ENCODE measurements at places on chromosomes 3 and 15.

GRCh38 chr3:37236024-37236423 is 61.6 kb upstream of the LRRFIP2 start:
- no peak for DNase-seq

DNA sequence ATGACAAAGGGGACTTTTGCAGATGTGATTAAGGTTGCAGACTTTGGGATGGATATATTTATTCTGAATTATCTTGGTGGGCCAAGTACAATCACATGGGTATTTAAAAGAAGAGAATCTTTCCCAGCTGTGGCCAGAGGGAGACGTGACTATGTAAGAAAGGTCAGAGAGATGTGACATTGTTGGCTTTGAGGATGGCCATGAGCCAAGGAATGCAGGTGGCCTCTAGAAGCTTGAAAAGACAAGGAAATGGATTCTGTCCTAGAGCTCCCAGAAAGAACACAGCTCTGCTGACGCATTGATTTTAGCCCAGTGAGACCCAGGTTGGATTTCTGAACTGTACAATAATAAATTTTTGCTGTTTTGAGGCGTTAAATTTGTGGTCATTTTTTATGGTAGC is 616.0 kb upstream of the TBL1XR1 start:
- DNase-seq: no peak

- DNase-seq: no peak
Measured at GRCh38 chr3:71707595-71707994, 17.6 kb downstream of the EIF4E3 start.

- DNase-seq: no peak
Measured at GRCh38 chr3:37963016-37963415, 27.6 kb upstream of the VILL start.

DNA sequence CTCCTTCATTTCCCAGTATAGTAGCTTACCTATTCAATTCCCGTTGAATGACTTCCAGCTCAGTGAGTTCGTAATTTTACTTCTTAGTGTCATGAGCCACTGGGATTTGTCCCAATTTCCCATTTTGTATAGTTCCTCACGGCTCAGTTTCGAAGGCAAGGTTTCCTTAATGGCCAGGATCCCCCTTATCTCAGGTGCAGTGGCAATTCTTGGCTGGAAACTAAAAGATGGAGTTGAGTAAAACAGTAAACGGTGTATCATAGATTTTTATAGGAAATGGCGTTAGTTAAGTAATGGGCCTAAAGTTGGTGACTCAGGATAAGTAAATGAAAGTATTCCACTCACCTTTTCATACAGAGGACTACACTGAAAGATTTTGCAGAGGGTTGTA is 522 bp upstream of the LMLN start:
- no peak for DNase-seq

DNA sequence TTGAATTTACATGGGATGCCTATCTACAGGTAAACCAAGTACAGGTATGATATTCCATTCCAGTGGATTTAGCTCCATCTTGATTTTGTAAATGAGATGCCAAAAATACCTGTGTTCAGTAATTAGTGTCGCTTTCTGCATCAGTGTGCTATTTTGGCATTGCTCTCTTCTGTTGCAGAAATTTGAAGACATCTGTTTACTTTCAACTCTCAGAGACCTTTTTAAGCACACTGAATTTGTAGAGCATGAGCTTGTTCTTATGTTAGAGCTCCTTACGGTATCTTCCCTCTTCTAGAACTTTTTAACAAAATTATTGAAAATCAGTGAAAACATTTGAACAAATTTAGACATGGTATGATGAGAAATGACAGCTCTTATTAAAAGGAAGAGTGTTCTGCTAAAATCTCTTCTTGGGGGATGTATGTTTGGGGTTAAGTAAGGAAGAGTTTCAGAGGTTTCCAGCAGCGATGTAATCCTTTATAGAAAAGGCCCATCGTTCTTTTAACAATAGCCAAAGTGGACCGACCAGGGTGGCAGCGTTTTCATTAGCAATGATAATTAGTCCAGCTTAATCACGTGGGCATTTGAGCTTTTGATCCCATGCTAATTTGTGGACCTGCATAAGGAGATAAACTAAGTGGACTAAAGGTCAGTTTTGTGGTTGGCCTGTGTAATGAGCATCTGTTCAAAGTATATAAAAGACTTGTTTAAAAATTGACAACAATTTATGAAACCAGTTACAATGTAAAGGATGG is 385.4 kb downstream of the PTPRG start:
- DNase-seq: no peak

DNA sequence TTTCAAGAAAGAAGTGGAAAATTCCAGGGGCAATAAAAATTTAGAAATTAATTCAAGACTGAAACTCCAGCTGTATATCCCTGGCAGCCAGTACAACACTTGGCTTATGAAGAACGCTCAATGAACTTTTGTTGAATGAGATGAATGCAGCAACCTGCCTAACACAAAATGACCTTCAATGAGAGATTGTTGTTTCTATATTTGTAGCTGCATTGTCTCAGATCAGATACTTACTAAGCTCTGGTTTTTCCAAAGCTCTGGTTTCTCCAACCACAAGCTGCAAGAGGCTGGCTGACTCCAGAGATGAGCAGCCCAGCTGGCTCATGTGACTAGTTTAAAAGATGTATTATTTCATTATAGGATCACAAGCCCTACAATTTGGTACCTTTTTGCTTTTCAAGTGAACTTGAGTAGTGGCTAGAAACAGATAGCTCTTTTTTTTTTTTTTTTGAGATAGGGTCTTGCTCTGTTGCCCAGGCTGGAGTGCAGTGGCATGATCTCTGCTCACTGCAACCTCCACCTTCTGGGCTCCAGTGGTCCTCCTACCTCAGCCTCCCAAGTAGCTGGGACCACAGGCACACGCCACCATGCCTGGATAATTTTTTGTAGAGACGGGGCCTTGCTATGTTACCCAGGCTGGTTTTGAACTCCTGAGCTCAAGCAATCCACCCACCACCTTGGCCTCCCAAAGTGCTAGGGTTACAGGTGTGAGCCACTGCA is 57.4 kb downstream of the UMPS start:
- DNase-seq: no peak

DNA sequence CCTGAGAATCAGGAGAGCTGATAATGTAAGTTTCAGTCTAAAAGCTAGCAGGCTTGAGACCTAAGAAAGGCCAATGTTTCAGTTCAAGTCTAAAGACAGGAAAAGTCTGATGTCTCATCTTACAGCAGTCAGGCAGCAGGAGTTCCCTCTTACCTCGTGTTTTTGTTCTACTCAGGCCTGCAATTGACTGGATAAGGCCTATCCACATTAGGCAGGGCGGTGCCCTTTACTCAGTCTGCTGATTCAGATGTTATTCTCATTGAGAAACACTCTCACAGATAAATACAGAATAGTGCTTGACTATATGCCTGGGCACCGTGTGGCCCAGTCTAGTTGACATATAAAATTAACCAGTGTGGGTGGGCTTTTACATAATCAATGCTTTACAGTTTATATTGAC is 122.4 kb downstream of the NR1D2 start:
- no peak for DNase-seq

DNA sequence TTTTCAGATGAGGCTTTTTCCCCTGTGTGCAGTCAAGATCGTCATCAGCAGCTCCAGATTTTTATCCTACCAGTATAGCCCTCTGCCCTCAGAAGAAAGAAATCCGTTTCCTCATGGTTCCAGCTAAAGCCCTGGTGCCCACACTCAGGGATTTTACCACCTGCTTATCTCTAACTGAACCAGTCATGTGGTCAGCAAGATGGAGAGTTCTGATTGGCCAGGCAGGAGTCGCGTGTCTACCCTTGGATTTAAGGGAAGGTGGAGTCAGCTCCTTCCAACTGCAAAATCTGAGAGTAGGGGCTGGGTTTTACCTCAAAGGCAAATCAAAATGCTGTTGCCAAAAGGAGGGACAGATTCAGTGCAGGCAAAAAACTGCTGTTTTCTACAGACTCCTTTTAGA is 135.3 kb downstream of the LRTM1 start:
- no peak for DNase-seq

DNA sequence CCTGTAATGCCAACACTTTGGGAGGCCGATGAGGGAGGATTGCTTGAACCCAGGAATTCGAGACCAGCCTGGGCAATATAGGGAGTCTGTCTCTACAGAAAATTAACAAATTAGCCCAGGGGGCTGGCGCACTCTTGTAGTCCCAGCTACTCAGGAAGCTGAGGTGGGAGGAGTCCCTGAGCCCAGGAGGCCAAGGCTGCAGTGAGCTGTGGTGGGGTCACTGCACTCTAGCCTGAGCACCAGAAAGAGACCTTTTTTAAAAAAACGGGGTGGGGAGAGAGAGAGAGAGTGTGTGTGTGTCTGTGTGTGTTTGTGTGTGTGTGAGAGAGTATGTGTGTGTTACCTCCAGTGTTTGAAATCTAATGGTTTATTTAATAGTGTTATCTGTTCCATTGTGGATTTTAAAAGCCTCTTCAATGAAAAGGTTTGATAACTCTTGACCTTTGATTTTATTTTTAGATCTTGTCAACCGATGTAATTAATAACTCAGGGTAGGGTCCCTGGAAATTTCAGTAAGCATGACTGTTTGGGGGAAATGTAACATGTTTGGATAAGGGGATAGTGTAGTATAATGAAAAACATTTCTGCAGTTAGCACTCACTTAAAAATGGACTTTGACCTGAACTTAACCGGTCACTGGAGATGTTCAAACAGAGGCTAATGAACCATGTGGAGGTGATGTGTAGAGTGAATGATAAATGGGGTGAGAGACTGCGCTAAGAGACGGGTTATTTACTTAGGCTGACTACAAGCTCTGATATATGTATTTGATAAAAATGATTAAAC is 29.7 kb downstream of the LRCH3 start:
- DNase-seq: no peak

DNA sequence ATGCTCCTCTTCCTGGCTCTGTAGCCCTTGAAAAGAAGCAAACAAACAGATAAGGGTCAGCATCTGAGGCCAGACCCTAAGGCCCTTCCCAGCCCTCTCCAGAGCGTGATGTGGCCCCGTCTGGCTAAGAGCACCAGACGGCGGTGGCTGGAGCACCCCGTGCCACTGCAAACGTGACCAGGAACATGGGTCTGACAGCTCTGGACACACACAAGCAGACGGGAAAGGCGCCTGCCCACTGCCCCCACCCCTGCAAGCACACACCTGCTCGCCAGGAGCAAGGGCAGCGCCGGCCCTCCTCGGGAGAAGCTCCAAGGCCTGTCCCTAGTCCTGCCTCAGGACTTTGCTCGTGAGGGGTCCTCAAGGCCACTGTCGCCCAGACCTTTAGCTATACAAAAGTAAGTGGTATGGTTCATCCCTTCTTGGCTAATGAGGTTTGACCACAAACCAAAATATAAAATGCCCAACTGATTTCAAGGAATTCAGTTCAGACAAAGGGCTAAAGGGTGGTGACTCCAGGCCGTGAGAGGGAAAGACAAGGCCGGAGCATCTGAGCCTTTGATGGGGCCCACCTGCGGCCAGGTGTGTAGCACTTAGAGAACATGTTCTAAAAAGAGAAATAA is 90.4 kb downstream of the XXYLT1 start:
- no peak for DNase-seq

GRCh38 chr3:58173669-58174398 is 36.9 kb downstream of the DNASE1L3 start:
- DNase-seq: peak; percentile 29

GRCh38 chr3:13018043-13018451 is 55.2 kb downstream of the IQSEC1 start:
- DNase-seq: no peak

DNA sequence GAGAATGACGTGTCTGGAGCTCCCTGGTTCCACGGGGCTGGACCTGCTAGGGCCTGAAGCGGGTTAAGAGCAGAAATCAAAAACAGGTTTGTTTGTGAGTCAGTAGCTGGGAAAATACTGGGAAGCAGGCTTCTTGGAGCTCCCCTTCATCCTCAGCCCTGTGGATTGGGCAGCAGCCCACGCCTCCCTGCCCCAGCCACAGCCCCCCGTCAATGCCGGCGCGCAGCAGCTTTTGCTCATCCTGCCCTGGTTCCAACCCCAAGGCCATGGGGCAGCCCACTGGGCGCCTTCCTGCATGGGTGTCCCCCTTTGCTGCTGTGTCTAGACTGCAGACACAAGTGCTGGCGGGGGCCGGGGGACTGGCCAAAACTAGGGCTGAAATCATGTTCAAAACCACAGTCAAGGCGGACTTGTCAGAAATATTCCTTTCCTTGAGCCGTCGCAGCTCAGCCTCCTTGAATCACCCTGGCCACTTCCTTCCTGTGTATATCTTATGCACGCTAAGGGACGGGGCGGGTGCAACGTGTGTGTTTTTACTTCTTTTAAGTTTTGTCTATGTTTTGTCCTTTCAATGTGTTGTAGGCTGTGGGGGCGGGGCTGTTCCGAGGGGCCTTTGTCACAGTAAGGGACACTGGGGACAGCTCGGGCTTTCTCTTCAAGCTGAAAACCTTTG is 108.1 kb downstream of the KLF13 start:
- DNase-seq: peak; percentile 87

DNA sequence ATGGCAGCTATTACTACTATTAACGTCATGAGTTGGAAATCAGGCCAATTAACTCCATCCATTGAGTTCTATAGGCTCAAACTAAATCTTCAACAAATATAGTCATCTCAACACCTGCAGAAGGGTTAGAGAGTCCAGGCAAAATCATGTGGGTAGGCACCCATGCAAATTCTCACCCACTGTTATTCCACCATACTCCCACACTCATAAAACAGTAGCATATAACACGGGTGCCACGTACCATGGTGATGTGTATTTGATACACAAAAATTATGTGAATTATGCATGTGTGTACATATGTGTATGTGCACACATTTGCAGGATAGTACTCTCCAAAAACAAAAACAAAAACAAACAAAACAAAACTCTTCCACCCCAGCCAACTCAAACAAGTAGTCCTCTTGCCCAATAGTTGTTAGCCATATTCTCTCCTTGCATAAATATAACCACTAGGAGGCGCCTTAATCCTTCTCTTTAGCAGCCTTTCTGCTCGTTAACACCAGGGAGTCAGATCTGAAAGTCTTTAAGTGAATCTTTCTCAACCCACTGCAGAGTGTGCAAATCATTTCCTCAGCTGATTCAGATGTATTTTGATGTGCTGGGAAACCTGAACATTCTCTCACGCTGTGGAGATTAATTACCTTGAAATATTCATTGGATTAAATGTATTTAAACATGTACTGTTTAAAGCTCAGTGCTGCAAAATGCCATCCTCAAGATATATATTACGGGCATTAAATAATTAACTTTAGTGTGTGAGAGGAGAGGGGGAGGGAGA is 38.0 kb upstream of the COPB2 start:
- DNase-seq: peak; percentile 33

- DNase-seq: no peak
Measured at GRCh38 chr3:37255990-37256308, 81.6 kb upstream of the LRRFIP2 start.

DNA sequence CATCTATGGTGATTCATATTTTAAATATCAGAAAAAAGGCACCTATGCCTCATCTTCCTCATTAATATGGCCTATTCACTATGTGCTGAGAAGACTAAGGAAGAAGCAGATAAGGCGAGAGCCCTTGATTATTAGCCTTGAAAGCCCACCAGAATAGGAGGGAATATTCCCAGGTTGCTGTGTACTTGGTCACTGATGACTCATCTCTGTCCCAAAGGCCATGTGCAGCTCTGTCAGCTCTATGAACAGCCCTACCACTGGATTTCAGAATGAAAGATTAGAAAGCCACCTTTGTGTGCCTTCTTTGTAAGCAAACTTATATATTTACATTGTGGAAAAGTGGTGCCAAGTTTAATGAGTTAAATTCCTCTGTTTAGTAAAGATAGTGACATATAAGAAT is 211.5 kb downstream of the NFKBIZ start:
- DNase-seq: no peak

- no peak for DNase-seq
Measured at GRCh38 chr15:69725957-69726356, 273.3 kb downstream of the RPLP1 start.
